ENCODE measurements at places on chromosomes 2 and 18.

- no peak for ATAC-seq
Observed at GRCh38 chr2:241072151-241072550, 29.9 kb downstream of the MTERF4 start.

DNA sequence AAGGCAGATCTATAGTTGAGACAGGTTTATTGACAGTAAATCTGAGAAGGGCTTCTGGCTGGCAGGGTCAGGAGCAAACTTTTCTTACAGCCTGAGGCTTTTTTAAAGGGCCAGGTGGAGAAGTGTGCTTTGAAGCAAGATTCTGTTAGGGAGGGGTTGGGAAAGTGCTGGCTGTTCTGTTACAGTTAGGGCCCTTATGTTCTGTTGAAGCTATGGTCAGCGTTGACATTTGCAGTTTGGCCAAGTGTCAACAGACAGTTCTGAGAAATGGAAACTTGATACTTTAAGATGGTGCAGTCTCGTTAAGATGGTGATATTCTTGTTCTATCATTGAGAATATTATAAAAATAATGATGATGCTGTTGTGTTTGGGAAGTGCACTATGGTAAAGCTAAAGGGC is 154.2 kb downstream of the RDH14 start:
- no peak for ATAC-seq

GRCh38 chr2:159933040-159933726 is 129.2 kb downstream of the PLA2R1 start:
- no peak for ATAC-seq

DNA sequence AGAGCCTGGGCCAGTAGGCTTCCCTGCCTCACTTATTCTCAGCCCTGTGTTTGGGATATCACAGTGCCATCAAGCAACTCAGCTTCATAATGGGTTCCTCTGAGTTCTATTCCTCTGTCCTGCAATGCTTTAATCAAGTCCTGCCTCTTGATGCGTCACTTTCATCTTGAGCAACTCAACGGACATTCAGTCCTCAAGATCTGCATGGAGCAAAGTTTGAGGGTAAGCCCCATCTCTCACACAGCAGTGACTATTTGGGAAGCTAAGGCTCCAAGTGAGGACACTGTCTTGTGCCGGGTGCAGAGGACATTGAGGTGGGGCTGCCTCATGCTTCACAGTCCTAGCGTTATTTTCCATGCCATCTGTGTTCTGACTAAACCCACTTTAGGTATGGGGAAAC is 50.9 kb upstream of the PLB1 start:
- no peak for ATAC-seq

GRCh38 chr2:60641811-60642788 is 88.6 kb upstream of the BCL11A start:
- ATAC-seq, result no peak

- ATAC-seq, result no peak
Observed at GRCh38 chr18:57004366-57005121, 142.3 kb upstream of the BOD1L2 start.

- no peak for ATAC-seq
Observed at GRCh38 chr2:25897506-25897905, 19.2 kb upstream of the ASXL2 start.

- peak; percentile 55 for ATAC-seq
Observed at GRCh38 chr2:68272246-68272994, 20.1 kb upstream of the PPP3R1 start.
